ENCODE measurements at places on chromosomes 2 and 18.
A peak's percentile ranks its signal among the peaks of the same experiment; 100 is the strongest.

DNA sequence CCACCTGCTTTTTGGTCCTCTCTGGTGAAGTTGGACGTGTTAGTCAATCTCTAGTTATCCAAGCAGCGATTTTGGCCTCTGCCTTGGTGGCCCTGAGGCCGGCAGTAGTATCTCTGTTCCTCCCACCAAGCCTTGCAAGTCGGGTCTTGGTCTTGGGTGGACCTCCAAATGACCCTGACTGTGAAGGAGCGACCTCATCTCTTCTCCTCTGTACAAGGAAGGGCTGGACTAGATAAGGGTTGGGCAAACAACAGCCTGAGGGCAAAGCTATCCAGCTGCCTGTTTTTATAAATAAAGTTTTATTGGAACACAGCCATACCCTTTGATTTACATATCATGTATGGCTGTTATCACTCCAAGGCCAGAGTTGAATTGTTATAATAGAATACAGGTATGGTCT is 74.6 kb upstream of the FOSL2 start:
- no peak for DNase-seq

DNA sequence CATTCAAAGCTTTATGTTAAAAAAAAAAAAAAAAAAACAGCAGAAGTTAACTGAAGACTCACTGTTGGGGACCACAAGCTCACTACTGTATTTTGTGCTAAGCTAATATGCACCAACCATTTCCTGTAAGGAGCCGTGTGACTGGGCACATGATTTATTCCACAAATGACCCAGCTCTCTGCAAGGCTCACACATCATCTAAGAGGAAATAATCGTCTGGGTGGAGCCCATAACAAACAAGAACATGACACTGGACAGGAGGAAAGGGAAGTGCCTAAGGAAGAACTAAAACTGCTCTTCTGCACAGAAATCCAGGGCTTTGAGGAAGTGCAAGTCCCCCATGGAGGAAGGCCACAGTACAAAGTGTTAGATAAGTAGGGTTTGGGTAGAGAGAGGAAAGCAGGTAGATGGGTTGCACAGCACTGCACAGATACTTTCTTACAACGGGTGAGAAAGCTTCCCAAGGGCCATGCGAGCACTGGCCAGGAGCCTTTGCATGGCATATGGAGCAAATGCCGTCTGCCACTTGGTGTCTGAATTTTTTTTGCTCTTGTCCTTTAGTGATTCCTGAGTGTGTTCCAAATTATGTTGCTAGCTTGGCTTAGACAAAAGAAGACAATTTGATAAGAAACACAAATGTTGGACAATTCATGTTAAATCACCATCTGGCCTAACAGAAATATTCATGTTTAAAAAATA is 24.4 kb downstream of the NFE2L2 start:
- DNase-seq = no peak

- no peak for DNase-seq
These were observed 20.6 kb upstream of the SPTBN1 start for GRCh38 chr2:54435325-54436226.

DNA sequence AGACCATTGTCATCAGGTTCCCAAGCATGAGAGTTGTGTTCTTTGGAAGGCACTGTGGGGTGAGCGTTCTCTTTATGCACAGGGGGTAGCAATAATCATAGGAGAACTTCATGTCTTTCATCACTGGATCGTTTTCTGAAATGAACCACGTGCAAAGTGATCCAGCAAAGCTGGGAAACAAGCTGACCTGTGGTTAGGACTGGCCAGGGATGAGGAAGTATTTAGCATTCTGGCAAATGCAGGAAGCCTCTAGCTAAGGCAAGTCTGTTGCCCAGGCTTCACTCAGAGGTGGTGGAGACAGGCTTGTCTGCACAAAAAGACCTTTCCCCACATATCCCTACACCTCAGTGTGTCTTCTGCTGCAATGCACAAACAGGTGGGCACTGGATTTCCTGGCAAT is 58.6 kb downstream of the MMADHC start:
- DNase-seq = no peak

- peak; percentile 85 for DNase-seq
These were observed 200.0 kb downstream of the GLI2 start for GRCh38 chr2:120935339-120936313.

GRCh38 chr2:156574112-156574511 is 137.9 kb downstream of the GPD2 start:
- no peak for DNase-seq

GRCh38 chr18:8839281-8839680 is 133.9 kb downstream of the MTCL1 start:
- no peak for DNase-seq

All from urothelium cell line (cell line).